ENCODE measurements at places on chromosomes 12 and 14.

DNA sequence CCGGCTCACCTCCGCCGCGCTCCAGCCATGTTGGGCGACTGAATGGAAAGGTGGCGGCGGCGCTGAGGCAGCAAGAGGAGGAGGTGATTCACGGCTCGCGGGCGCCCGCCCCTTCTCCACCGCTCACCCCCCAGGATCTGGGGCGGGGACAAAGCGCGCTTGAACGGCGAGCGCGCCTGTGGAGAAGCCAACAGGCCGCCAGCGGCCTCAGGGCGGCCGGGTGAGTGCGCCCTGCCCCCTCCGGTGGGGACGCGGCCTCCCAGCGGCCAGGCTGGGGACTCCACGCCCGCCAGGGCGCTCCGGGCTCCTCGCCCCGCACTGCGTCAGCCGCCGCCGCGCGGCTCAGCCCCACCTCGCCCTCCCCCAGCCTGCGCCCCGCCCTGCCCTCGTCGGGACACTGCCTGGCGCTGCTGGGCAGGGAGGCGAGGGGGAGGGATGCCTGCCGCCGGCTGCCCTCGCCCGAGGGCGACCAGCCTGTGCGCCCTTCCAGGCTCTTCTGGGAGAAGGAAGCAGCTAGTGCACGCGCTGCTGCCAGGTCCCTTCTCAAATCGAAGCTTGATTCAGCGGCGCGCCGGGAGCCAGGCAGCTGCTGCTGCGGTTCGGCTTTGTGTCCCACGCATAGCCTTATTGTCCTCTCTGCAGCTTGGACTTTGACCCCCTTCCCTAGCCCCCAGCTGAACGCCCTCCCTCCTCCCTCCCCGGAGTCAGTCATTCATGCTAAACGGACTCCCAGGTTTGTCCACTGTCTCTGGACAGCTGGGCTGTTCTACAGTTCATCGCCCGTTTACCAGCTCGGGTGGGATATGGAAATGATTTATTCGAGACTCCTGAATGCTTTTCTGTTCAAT is at the start of gene KIF21A:
KIF21A (minus strand) TSS at position 40 of the 848 bp plus-strand sequence. CDS start 150 bp downstream, outside the sequence.
- DNase-seq, result peak; percentile 82

GRCh38 chr12:91901381-91902074 is 244.1 kb downstream of the BTG1 start:
- DNase-seq, result no peak

GRCh38 chr12:78759367-78759766 is 105.2 kb upstream of the SYT1 start:
- DNase-seq, result no peak

DNA sequence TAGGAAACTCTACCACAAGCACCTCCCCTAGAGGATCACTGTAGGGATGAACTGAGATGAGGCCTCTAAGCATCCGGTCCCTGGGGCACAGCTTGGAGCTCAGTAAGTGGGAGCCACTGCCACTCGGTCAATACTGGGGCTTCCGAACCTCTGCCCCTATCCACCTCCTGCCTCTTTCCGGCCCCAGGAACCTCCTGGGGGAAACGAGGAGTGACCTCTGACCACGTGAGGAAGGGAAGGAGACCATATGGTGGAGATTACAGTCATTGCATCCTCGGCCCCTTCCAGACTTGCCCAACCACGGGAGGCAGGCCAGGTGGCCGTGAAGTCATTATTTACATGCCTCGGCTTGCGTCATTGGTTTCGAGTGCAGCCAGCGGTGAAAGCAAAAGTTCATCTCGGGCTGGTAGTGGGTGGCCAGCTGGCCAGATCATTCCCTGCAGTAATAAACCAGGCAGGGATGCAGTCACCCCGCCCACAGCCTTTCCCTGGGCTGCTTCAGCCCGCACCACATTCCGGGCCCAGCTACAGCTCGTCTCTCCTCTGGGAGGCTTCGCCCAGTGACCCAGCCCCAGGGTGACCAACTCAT is 65.4 kb downstream of the C14orf132 start:
- no peak for DNase-seq

DNA sequence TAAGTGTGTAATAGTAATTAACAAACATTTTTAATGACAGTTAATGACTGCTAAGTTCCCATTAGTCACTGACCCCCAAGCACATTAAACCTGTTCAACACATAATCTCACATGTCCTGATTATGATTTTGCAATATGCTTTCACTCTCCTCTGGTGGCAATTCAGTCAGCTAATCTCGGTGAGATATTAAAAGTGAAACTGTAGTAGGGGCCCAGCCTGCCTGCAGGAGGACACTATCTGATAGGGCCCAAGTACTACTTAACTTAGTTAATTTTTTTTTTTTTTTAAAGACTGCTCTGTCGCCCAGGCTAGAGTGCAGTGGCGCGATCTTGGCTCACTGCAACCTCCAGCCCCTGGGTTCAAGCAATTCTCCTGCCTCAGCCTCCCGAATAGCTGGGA is 48.8 kb downstream of the CIT start:
- no peak for DNase-seq

- no peak for DNase-seq
Observed at GRCh38 chr14:47039336-47039735, 387.8 kb upstream of the RPL10L start.

DNA sequence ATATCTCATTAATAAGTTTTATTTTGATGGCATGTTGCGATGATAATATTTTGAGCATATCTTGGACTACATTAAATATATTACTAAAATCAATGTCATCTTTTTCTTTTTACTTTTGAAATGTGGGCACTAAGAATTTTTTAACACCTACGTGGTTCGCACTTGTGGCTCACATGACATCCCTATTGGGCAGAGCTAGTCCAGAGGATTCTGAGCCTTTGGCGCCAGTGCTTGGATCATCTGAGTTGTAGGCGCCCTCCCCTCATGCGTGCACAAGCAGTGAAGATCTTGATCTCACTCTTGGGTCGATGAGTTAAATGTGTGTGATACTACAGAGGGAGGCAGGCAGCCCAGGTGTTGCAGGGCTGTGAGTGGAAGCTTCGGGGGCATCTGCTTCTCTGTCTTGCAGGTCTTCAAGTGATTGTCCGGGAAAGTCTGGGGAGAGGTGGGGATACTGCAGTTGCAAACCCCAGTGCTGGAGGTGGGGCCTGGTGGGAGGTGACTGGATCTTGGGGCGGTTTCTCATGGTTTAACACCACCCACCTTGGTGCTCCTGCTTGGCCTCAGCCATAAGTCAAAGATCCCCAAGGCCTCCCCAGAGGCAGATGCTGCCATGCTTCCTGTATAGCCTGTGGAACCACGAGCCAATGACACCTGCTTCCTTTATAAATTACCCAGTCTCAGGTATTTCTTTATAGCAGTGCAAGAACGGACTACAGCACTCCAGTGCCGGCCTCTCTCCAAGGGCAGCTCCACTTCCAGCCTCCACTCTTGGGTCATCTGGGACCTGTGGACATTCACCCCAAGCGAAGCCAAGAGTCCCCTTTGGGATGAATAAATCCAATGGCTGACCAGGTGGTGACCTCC is 46.1 kb upstream of the PPP2R5C start:
- DNase-seq, result no peak

- DNase-seq, result no peak
Observed at GRCh38 chr14:73943083-73943482, 6.8 kb downstream of the FAM161B start.

DNA sequence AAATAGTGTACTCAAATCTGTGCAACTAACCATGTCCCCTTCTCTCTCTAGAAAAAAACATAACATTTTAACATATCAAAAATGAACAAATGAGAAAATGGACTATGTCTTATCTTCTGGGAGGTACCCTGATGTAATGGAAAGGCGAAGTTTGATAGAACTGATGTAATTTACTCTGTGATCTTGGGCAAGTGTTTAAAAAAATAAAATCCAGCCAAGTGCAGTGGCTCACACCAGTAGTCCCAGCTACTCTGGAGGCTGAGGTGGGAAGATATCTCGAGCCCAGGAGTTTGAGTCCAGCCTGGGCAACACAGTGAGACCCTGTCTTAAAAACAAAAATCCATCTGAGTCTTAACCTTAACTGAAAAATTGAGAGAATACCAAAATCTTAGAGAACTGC is 35.8 kb upstream of the CFL2 start:
- DNase-seq, result no peak

DNA sequence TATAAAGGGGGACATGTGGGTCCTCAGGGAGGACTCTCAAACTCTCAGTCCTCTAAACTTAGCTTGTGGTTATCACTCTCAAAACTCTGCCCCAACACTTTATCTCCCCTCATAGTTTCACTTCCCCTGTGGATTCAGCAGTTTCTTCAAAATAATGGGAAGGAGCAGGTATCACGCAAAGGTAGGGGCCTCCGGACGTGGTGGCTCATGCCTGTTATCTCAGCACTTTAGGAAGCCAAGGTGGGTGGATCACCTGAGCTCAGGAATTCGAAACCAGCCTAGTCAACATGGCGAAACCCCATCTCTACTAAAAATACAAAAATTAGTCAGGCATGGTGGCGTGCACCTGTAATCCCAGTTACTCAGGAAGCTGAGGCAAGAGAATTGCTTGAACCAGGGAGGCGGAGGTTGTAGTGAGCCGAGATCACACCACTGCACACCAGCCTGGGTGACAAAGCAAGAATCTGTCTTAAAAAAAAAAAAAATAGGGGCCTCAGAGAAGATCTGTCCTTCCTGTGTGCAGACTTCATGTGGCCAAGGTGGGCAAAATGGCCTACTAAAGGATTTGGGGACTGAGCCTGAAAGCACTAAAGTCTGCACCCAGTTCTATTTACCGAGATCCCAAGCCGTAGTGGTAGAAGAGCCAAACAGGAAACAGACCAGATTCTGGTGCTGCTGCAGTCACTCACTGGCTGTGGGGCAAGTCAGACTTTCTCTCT is 6.4 kb downstream of the ITGB7 start:
- DNase-seq, result no peak

DNA sequence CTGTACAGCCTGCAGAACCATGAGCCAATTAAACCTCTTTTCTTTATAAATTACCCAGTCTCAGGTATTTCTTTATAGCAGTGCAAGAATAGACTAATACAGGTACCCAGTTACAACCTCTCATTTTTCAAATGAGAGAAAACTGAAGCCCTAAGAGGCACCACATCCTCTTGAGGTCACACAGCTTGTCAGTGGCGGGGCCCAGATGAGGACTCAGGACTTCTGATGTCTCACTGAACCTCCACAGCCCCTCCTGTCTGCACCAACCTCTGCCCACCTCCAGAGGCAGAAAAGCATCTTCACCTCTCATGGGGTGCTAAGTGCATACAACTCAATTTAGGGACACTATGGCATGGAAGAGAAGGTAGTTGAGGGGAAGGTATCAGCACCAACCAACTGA is 120.7 kb downstream of the CRACR2A start:
- DNase-seq, result no peak

GRCh38 chr12:14902465-14902864 is 16.8 kb upstream of the MGP start:
- DNase-seq, result peak; percentile 76

Data from hematopoietic multipotent progenitor cell treated with erythropoietin and hydrocortisone succinate and interleukin-3 and kit ligand, for 15 days (in vitro differentiated cells).